ENCODE measurements at places on chromosomes 3 and 15. TPM values are rescaled to one million over a fixed set of nuclear protein-coding genes. Genes with fewer than 3 reads are reported as not detected.

DNA sequence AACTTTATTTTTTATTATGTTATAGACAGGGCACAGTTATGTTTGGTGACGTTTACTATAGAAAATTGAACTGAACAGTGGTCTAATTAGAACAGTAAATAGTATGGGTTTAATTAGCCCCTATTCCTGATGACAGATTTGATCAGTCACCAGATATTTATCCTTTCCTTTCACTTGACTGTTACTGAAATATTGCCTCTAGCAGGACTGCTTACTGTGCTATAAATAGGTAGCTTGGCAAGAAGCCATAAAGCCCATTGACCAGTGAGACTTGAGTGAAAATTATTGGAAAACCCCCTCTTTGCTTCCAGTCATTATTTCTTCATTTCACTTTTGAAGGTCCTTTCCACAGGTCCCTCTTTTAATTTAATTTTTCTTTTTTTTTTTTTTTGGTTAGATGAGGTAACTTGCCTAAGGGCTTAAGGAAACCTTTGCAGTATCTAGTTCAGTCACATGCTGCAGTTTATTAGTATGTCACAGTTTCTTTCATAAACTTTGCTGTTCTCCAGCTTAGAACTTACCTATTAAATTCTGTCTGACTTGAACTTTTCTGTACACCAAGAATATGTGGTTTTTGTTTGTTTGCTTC lies 115.6 kb downstream of the ADAMTSL3 start:
- H3K4me3 ChIP-seq = no peak overlapping the region
- no peak for DNase-seq
- no peaks in the 10 kb centered on the region for H3K36me3 ChIP-seq
- no peak overlapping the region for H3K27ac ChIP-seq
- H3K27me3 ChIP-seq = 0 out of 2 replicates have a peak, but pooled peaks cover 3% of the 10 kb centered on the region

DNA sequence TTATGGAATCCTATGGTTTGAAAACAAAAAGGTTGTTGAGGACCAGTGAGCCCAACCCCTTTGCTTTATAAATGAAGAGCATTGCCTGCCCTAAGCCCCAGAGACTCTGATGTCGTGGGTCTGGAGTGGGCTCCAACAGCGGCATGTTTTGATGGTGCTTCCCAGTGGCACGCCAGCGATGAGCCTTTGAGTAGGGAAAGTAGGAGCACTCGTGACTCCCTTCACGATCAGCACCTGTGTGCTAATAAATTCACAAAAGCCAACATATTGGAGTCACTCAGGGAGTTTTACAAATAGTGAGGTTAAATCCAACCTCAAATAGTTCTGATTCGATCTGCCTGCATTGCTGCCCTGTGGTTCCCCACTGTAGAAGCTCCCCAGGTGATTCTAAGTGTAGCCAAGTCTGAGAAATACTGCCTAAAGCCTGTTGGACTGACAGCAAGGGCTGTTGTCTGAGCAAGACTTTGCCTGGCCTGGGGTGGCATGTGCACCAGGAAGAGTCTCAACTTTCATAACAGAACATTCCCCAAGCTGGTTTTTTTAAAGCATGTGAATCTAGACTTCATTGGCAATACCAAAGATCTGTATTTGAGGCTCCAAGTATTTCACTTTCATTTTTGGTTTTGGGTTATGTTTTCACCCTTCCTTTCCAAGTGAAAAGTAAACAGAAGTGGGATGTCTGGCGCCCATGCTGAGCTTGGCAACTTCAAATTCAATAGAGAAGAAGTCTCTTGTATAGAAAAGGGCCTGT lies 9.9 kb downstream of the CCR5 start:
- no peak overlapping the region for H3K27ac ChIP-seq
- H3K27me3 ChIP-seq = no peaks in the 10 kb centered on the region
- no peaks in the 10 kb centered on the region for H3K36me3 ChIP-seq
- no peaks in the 10 kb centered on the region for H3K4me1 ChIP-seq
- no peak for DNase-seq

DNA sequence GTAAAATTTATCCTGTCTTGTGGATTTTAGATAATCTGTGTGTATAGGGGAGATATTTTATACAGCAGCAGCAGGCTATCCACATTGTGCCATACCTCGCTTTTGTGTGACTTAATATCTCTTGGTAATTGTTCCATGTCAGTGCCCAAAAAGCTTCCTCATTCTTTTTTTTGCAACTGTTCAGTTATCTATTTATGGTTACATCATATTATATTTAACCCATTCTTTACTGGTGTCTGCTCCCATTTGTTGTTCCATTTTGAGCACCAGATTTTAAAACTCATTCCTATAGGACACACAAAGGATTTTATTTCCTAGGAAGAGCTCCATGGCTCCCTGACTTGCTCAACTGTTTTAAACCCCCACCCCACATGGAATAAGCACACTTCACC lies 86.3 kb upstream of the RASGRP1 start:
- H3K27me3 ChIP-seq = no peaks in the 10 kb centered on the region
- DNase-seq = no peak
- H3K36me3 ChIP-seq = no peaks in the 10 kb centered on the region
- H3K4me3 ChIP-seq = no peak overlapping the region
- H3K27ac ChIP-seq = no peak overlapping the region

Gene C3orf70
- total RNA-seq = 11.7 TPM

DNA sequence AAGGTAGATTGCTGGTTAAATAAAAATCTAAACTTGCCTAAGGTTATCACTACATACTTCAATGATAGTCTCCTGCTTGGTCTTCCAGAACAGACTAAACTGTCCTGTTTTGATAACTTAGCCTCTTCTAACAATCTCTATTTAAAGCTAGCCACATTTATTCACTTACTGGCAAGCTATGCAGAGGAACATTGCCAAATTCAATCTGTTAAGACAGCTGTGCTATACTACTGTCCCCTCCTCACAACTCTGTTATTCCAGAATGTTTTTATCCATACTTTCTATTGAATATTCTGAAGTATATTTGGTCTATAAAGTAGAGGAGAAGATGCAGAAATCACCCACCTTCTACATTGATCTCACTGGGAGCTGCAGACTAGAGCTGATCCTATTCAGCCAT lies 594.0 kb upstream of the CCDC54 start:
- no peaks in the 10 kb centered on the region for H3K4me1 ChIP-seq
- H3K27me3 ChIP-seq = no peaks in the 10 kb centered on the region
- H3K27ac ChIP-seq = no peak overlapping the region
- no peak overlapping the region for H3K4me3 ChIP-seq
- no peak for DNase-seq

DNA sequence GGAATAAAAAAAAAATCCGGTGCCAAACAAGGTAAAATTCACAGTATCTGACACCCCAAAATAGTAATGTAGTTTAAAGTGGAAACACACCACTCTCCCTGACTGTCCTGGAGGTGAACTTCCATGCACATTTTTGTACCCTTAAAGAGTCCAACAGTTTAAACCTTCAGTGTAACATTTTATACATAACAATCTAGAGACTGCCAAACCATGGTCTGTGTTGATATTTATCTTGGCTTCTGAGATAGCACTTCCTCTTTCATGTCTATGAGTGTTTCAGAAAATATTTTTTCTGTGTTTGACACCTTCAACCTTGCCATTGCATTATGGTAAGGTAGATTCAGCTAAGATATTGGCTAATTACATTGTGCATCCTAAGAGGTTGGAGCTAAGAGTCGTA lies 13.9 kb downstream of the TMEM45A start:
- no peaks in the 10 kb centered on the region for H3K27me3 ChIP-seq
- no peaks in the 10 kb centered on the region for H3K36me3 ChIP-seq
- H3K4me3 ChIP-seq = no peak overlapping the region
- H3K27ac ChIP-seq = no peak overlapping the region

Gene PLEKHO2
- 26.7 TPM for total RNA-seq
